ENCODE measurements at places on chromosomes 1 and 21.
A peak's percentile ranks its signal among the peaks of the same experiment; 100 is the strongest.

DNA sequence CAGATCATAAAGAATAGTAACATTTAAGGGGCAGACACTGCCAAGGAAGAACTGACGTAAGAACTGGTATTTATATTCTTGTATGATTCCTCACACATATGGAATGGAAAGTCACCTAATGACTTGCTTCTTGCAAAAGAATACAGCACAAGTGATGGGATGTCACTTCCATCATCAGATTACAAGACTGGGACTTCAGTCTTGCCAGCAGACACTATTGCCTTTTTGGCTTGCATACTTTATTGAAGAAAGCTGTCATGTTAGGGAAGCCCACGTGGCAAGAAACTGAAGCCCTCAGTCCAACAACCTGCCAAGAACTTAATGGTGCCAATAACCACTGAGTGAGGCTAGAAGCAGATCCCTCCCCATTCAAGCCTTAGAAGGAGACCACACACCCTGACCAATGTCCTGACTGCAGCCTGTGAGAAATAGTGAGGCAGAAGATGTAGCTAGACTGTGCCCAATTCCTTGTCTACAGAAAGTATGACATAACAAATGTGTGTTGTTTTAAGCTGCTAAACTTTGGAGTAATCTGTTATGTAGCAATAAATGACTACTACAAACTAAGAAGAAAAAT lies 12.0 kb downstream of the EGLN1 start:
- DNase-seq = no peak

GRCh38 chr21:35606146-35606545 lies 454.2 kb downstream of the SETD4 start:
- DNase-seq = no peak

- DNase-seq = no peak
Measured at GRCh38 chr1:7042322-7043190, 257.3 kb downstream of the CAMTA1 start.

- no peak for DNase-seq
Measured at GRCh38 chr1:100023482-100023881, 53.7 kb downstream of the SLC35A3 start.

DNA sequence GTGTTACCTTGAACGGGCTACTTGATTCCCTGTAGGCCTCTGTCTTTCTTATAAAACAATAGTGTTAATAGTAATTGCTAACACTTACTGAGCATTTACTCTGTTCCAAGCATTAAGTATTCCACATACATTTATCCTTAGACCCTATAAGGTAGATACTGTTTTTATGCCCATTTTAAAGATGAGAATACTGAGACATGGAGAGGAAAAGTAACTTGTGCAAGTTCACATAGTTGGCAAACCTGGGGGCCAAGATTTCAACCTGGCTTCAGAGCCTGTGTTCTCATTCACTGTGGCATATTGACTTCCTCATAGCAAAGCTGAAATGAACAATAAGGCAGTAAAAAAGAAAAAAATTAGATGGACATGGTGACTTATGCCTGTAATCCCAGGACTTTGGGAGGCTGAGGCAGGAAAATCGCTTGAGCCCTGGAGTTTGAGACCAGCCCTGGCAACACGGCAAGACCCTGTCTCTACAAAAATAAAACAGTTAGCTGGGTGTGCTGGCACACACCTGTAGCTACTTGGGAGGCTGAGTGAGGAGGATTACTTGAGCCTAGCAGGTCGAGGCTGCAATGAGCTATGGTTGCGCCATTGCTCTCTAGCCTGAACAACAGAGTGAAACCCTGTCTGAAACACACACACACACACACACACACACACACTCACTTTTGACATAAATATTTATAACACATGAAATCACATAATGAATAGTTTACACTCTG lies 19.6 kb upstream of the HMGN2 start:
- DNase-seq = no peak

- no peak for DNase-seq
Measured at GRCh38 chr1:2344744-2345296, 46.5 kb downstream of the MORN1 start.

- no peak for DNase-seq
Measured at GRCh38 chr1:47252369-47252768, 20.3 kb upstream of the TAL1 start.

GRCh38 chr1:76162254-76162653 lies 87.7 kb downstream of the ST6GALNAC3 start:
- DNase-seq = no peak

DNA sequence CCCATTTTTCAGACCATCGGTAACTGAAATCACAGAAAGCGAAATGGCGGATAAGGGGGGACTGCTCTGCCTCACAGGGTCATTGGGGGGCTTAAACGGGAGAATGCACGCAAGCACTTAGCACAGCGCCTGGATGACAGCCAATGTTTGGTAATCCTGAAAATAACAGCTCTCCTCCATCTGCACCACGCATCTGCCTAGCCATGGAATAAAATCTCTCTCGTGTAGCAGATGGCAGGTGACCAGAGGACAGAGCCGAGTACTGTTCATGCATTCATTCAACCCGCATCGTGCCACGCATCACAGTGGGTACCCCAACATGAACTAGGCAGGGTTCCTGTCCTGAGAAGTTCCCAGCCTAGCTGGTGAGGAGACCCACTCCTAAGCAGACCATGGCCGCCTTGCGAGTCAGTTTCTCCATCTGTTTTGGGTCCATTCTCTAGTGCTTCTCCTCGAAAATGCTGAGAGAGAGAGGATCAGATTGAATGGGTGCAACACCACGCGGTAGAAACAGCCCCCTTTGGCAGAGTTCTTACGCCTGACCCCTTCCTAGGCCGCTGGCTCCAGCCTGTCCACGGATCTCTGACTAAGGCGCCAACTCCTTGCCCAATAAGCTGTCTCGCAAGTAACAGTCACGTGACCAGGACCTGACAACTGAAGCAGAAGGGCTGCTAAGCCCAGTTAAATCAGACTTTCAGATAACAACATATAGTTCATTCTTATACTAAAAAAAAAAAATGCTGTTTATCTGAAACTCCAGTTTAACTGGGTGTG lies 7.3 kb downstream of the SLC1A7 start:
- DNase-seq = no peak

- no peak for DNase-seq
Measured at GRCh38 chr1:203769505-203770343, 4.7 kb downstream of the LAX1 start.

DNA sequence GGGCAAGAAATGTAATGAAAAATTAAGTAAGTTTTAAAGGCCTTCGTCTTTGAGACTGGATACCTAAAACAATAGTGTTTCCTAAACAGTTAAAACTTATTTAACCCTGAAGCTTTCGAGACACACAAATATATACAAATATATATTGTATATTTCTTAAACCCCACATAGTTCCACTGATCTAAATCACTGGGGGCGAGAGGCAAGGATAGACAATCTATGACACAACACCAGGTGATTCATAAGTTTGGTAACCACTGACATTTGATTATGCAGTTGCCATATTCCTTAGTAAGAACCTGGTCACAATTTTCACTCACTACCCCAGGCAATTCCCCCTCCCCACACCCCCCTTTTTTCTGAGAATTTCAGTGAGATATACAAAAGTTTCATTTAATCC lies 55.3 kb upstream of the BOLA1 start:
- DNase-seq = no peak

- DNase-seq = no peak
Measured at GRCh38 chr21:41317063-41317392, 427 bp downstream of the FAM3B start.

DNA sequence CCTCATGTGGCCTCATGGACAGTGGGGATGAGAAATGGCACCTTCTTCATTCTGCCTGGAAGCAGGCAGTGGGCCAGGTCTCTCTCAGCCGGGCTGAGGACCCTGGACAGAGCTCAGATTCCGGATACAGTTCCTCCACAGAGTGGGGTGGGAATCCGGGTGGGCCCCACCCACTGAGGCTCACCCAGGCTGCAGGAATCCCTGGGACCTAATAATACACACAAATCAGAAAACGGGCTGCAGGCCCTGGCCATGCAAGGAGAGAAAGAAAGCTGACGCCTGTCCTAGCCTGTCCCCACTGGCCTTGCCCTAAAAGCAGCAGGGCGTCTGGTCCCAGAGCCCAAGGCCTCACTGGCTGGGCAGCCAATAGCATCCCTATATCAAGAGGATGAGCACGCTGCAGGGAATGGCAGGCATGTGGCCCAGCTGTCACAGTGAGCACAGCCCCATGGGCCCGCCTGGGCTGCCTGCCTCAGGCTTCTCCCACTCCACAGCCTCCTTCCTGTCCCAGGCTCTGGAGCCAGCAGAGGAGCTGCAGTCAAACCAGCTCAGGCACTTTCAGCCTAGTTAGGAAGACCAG lies 25.3 kb downstream of the ACTA1 start:
- no peak for DNase-seq

- DNase-seq = no peak
Measured at GRCh38 chr1:109876617-109877316, 33.9 kb upstream of the CSF1 start.

GRCh38 chr1:33169290-33170055 lies 12.4 kb downstream of the TRIM62 start:
- DNase-seq = no peak

- DNase-seq = no peak
Measured at GRCh38 chr1:67635055-67635809, 49.8 kb upstream of the GADD45A start.

DNA sequence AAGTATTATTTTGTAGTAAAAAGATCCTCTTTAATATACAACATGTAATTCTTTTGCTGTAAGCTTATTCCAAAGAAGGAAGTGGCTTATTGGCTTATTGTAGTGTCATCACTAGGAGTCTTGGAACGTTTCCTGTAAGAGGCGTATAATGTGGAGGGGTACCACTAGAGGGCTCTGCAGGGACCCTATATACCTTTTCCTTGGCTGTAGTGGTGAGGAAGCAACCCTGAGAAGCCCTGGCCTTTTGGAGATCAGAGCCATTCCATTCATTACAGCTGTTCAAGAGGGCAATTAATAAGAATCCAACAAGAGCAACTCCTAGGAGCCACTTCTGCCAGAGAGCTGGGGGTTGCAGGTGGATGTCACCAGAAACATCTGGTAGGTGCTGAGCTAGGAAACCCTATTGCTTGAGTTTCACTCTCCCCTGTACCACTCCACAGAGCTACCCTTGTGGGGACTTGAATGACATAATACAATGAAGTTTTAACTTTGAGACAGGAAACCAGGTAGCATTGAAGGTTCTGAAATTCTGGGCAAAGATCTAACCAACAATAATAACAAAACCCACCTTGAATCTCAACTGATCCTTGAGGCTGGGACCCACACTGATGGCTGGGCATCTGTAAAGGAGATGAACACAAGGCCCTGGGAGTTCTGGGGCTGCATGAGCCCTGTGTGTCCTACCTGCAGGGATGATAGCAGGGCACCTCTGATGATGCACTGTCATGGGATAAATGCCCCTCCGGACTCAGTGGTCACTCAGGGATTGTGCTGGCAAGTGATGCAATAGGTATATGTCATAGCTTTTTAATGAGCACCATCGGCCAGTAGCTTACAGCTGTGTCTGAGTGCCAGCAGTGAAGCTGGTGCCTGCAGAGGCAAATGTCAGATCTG lies 160.2 kb upstream of the COA6 start:
- peak; percentile 52 for DNase-seq

- DNase-seq = no peak
Measured at GRCh38 chr21:35965699-35966098, 94.6 kb downstream of the SETD4 start.

DNA sequence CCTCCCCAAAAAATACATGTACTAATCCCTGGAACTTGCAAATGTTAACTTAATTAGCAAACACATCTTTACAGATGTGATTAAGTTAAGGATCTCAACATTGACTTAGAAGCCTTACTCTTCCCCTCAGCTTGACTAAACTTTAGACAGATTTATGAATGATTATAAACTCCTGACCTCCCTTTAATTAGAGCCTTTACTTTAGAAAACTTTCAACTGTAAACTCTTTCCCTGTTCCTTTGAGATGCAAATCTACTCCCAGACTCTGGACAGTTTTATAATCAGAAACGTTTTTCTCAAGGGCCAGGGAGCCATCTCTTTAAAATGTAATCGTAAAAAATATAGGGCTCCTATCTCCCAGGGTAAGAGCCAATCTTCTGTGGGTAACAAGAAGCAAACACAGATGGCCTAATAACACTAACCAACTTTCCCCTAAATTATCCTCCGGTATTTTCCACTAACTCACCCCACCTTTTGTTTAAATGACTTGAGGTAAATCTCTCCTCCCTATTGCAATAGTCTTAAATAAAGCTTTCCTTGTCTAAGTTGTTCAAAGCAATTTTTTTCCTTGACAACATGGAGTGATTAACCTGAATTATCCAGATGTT lies 284.1 kb downstream of the BRINP3 start:
- no peak for DNase-seq

DNA sequence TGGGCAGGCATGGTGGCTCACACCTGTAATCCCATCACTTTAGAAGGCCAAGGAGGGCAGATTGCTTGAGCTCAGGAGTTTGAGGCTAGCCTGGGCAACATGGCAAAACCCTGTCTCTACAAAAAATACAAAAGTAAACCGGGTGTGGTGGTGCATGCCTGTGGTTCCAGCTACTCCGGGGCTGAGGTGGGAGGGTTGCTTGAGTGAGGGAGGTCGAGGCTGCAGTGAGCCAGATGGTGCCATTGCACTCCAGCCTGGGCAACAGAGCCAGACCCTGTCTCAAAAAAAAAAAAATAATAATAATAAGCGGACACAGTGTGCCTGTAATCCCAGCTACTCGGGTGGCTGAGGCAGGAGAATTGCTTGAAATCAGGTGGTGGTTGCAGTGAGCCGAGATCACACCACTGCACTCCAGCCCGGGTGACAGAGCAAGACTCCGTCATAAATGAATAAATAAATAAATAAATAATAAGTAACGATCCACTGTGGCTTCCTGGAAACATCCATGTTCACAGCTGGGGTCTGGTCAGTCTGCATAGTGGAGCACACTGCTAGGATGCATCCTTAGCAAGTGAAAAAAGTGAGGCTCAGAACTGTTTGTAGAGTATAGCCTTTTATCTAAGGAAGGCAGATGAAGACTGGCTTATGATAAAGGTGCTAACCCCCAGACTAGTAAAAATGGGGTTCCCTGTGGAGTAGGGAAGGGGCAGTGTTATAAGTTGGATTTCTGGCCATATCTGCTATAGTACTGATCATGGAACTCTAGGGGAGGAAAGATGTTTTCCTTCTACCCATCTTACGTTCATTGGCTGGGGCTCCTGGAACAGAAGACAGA lies 15.7 kb downstream of the PKNOX1 start:
- no peak for DNase-seq

DNA sequence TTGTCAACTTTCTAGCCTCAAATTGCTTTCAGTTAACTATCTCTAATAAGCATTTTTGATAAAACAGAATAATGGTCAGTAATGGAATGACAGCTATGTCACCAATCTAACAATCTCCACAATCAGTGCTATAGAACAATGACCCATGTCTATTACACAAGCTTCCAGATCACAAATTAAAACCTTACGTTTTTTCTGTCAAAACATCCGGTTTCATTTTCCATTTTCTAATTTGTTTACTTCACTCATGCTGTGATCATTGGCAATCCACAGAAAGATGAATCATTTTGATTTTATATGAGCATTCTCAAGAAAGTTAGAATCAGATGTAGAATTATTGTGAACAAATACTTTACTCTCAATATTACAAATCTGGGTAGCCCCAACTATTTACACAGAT lies 80.3 kb downstream of the KCNT2 start:
- no peak for DNase-seq
